Stimulated activated CD4-positive, alpha-beta T cell treated with anti-CD3 and anti-CD28 coated beads, Interleukin-1b, Interleukin-23, amount 100 ng/mL, for 24 hours (primary cell): ENCODE measurements at places on chromosomes 13 and 19.

GRCh38 chr13:50080203-50080910, 65.1 kb downstream of the KCNRG start:
- DNase-seq, result no peak

GRCh38 chr13:110856942-110857835, 57.7 kb downstream of the ANKRD10 start:
- no peak for DNase-seq

DNA sequence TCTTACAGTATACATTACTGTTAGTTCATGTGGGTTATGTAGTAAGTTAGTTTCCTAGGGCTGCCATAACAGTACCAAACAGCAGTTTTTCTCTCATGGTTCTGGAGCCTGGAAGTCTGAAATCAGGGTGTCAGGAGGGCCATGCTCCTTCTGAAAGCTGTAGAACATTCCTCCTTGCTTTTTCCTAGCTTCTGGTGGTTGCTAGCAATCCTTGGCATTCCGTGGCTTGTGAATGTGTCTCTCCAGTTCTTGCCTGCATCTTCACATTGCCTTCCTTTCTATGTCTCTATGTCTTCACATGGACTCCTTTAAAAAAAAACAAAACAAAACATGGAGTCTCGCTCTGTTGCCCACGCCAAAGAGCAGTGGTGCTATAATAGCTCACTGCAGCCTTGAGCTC, 95.4 kb downstream of the WDFY2 start:
- no peak for DNase-seq

- DNase-seq, result no peak
Observed at GRCh38 chr13:44974056-44974793, 15.0 kb downstream of the NUFIP1 start.

DNA sequence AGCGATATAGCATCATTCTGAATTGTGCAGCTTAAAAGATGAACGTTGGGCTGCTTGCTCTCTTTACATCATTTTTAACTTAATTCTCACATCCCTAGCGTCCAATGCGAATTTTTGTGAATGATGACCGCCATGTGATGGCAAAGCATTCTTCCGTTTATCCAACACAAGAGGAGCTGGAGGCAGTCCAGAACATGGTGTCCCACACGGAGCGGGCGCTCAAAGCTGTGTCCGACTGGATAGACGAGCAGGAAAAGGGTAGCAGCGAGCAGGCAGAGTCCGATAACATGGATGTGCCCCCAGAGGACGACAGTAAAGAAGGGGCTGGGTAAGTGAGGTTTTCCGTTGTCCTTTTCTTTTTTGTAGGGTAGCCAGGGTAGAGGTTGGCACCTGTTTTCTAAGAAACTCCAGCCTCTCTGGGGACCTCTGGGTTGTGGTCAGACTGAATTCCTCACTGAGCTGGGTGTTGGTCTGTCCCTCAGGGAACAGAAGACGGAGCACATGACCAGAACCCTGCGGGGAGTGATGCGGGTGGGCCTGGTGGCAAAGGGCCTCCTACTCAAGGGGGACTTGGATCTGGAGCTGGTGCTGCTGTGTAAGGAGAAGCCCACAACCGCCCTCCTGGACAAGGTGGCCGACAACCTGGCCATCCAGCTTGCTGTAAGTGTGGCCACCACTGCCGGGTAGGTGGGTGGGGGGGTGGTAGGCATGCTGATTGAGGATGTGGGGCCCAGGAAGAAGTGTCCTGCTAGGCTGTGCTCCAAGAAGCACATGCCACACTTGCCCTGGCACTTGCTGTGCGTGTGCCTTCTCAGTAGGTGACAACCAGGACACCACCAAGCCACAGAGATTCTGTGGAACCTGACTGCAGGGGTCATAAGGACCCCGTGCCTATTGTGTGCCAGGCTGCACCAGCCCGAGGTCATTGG, 17.0 kb downstream of the ILF3 start:
- DNase-seq, result no peak
